ENCODE measurements at places on chromosomes 6 and 20.

DNA sequence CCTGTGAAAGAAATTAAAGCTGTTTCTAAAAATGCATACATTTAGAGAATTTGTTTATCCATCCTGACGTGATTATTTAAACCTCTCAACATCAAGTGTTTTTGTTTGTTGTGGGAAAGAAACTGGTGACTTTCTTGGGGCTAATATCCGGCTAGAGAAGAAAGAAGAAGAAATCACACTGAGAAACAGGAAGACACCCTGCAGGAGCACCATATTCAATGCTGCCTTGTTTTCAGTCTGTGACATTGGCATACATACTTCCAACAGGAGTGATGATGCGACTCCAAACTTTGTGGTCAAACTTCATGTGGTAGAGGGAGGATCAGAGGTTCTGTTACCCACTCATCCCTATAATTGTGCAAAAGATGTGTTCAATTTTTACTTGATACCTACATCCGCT, 997.6 kb upstream of the CITED2 start:
- DNase-seq, result no peak

- DNase-seq, result no peak
These were observed 5.4 kb downstream of the TRIM26 start for GRCh38 chr6:30207619-30208295.

- no peak for DNase-seq
These were observed 33.4 kb upstream of the CCR6 start for GRCh38 chr6:167089243-167090142.

- no peak for DNase-seq
These were observed 49.8 kb upstream of the FANCE start for GRCh38 chr6:35402136-35402855.

DNA sequence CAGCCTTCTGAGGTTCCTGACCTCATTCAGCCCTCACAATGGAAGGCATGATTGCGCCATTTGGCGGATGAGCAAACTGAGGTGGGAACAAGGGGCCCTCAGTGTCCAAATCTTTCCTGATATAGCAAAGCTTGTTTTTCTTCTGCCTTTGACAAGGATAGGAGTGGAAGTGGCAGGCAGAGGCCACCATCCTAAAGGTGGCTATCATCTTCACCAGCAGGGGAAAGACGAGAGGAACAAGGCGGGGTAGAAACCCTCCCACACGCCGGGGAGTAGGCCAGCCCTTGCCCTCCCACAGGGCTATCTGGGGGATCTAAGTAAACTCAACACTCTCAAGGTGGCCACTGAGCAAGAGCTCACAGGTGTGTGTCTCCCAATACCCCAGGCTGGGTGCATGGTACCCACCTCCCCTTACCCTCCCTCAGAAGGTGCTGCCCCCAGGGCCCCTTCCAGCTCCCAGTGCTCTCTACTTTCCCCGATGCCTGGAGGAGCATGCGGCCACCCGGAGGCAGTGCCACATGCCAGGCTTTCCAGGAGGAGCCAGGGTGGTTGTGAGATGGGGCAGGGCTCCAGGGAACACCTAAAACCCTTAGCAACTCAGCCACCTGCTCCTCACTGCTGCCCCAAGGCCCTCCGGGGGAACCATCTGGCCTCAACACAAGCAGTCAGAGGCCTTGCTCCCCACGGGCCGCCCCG, 11.2 kb downstream of the SPDEF start:
- no peak for DNase-seq

GRCh38 chr6:105344881-105345370, 58.0 kb downstream of the PREP start:
- no peak for DNase-seq

GRCh38 chr6:111949546-111949945, 76.3 kb upstream of the FYN start:
- DNase-seq, result no peak

DNA sequence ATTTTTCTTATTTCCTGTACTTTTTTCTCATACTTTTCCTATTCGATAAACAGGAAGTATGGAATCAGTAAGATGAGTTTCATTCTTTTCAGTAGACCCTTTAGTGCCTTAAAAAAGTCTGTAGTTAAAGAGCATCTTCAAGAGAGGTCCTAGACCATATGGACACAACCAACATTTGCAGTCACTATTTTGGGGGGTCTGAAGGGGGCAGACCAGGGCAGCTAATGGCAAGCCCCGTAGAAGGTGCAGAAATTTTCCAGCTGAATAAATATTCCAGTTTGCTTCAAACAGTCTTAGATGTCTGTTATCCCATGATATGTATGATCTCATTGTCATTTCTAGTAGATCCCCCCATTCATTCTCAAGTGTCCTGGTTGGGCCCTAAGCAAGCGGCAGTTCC, 52.8 kb downstream of the MAP3K5 start:
- DNase-seq, result no peak

- no peak for DNase-seq
These were observed 108.1 kb upstream of the SCP2D1 start for GRCh38 chr20:18705490-18705889.

- no peak for DNase-seq
These were observed 27.0 kb downstream of the CST9L start for GRCh38 chr20:23541330-23541729.

- no peak for DNase-seq
These were observed 8.3 kb upstream of the CDH26 start for GRCh38 chr20:59949911-59950310.

Data from activated CD8-positive, alpha-beta memory T cell treated with anti-CD3 and anti-CD28 coated beads for 48 hours (primary cell).